Hindlimb muscle (tissue), 1 donor: ENCODE measurements at places on chromosomes 5 and 9. TPM values are rescaled to one million over a fixed set of nuclear protein-coding genes. Genes with fewer than 3 reads are reported as not detected.

- DNase-seq = no peak
Measured at GRCh38 chr5:29037716-29038115, 1999.3 kb upstream of the CDH9 start.

DNA sequence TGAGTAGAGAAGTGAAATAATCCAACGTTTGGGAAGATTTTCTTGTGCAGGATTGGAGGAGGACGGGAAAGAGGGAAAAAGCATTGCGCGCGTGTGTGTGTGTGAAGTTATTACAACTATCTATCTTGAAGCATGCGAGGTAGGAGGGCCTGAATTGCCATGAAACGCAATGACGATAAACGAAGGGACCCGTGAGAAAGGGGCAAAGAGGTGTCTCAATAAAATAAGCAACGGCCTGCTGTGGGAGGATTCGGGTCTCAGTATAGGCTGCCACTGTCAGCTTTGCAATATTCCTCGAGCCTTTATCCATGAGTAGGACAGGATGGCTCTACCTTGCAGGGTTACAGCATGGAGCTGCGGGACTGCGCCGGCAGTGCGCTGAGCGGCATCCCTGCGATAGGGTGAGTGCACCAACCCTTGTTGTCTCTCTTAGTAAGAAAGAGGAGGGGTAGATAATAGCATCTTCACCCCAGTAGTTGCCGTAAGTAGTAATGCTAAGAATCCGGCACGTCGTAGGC is 631 bp upstream of the RCL1 start:
- DNase-seq = no peak

- DNase-seq = no peak
Measured at GRCh38 chr9:88873635-88874034, 117.6 kb upstream of the S1PR3 start.

GRCh38 chr5:35833224-35833623 is 23.5 kb upstream of the IL7R start:
- DNase-seq = no peak

DNA sequence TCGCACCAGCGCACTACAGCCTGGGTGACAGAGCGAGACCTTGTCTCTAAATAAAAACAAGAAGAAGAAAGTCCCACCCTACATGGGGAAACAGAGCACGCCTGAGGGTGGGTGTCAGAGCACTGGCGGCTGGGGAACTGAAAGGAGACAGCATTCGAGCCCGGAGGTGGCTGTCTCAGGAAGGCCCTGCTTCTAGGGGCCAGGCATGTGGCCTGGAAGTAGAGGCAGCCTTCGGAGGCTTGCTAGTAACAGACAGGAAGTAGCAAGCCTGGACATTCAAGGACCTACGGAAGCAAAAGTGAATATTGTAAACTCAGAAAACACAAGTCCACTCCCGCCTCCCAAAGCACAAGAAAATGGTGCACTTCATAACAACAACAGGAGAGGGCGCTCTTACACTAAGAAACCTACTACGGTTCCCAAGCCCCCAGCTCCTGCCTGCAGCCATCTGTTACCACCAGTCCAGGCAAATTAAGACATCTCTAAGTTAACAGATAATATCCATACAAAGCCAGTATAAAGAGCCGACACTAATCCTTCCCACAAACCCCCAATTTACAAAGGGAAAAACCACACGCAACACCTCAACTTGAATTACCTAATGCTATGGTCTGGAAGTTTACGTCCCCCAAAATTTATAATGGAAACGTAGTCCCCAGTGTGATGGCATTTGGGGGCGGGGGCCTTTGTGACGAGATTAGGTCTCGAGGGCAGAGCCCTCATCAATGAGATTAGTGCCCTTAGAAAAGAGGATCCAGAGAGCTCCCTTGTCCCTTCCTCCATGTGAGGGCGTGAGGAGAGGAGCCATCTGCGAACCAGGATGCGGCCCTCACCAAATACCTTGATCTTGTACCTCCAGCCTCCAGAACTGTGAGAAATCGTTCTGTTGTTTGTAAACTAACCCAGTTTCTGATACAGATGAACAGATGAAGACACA is 7.7 kb downstream of the RASGEF1C start:
- DNase-seq = no peak

- DNase-seq = no peak
Measured at GRCh38 chr9:130039528-130040147, 3.4 kb downstream of the FNBP1 start.

DNA sequence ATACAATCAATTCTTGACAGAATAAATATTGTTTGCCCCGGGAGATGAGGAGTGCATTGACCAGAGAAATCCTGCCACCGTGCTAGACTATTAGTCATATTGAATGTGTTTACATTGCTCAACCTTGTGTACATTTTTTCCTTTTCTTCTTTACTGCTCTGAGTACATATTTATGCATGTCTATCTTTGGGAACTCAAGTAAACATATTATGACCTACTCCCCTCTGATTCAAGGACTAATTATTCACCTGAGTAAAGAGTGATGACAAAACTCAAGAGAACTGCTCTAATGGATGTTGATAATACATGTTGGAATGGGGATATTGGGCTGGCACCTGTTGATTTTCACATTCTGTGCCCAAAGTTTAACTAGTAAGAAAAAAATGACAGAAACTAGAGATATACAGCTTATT is 3.9 kb upstream of the SPINK1 start:
- no peak for DNase-seq

DNA sequence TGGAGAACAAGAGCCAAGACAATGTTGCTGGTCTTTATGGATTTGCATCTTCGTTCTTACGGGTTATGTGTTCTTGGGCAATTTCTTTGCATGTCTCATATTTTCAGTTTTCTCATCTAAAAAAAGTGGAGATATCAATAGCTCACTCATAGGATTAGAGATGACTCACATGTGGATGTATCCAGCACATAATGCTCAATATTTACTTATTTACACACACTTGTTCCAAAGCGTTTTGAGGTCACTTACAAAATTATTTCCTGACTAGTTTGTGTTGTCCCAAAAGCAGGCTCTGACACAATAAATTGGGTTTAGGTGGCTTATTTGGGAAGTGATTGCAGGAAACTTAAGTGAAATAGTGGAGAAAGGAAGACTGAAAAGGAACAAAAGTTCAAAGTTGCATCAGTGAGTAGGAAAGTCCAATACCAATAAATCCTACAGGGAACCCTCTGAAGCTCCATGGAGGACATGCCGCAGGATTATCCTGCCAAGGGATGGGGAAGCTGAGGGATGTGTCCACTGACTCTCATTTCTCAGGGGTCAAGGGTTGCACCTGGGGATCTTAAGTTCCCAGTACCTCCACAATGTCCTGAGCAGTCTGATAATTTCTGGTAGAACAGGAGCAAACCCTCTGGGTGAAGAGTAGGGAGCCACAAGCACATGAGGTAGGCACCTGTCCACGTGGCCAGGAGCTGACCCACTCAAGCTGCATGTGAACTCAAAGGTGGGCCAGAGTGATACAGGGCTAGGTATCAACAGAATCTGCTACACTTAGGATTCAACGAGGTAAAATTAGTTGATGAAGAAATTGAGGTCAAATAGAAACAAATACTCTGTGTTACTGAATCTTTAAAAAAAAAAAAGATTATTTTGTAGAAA is 37.4 kb upstream of the SLC44A1 start:
- no peak for DNase-seq

DNA sequence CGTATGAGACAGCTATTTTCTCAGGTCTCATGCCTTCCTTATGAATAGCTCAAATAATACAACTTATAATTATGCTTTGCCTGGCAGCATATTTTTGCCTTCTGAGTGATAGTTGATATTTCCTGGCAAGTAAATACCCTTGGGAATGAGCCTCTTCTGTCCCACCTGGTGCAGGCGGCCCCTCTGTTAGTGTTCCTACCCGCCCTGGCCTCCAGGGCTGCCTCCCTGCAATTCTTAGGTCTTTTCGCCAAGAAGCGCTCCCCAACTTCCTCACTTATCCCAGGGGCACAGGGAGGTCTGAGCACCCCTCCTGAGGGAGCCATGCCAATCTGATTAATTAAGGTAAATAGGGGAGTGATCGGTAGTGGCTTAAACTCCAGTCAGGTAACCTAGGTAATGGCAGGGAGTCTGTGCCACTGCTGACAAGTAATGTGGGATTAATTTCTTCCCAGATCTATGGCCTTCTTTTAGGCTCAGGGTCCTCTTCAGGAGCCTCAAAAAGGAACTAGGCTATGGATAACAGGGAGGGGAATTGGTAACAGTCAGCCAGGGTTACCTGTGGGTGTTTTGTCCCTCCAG is 81.5 kb downstream of the GALNT10 start:
- no peak for DNase-seq

GRCh38 chr5:126523818-126524510 is 71.1 kb downstream of the ALDH7A1 start:
- DNase-seq = no peak

- DNase-seq = no peak
Measured at GRCh38 chr9:114273461-114273881, 49.4 kb upstream of the ORM1 start.

GRCh38 chr9:115212125-115212605 is 94.2 kb upstream of the TNC start:
- DNase-seq = no peak

DNA sequence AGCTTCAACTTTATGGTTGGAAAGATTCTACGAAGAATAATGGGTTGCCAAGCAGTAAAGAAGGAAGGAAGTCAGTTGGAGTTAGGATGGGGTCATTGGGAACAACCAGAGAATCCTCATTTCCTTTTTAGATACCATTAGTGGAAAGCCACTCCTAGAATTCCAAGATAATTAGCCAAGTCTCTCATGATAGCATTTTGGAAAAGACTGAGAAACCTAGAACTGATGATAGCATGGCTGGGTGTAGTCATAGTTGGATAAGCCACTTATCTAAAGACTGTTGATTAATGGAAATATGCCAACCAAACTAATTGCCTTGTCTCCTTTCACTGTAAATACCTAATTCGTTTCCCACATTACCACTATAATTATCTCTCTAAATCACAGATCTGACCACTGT is 377.0 kb downstream of the GLIS3 start:
- no peak for DNase-seq

DNA sequence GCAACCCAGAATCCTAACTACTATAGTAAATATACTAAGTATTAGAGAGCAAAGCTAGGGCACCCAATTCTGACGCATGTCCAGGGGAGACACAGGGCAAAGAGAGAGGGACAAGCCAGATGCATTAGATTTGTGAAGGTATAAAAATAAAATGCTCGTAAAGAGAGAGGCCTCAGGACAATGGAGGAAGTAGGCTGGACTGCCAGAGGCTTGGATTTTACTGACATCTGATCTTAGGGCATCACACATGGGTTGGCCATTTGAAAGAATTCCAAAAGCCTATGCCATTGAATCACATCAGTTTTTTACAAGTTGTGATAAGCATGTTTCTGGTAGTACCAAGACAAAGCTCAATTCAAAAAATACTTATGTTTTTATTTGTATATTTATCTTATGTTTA is 149.3 kb upstream of the MSX2 start:
- no peak for DNase-seq

GRCh38 chr5:56092115-56092514 is 97.4 kb upstream of the IL6ST start:
- DNase-seq = no peak

- no peak for DNase-seq
Measured at GRCh38 chr9:110602281-110602680, 22.7 kb upstream of the SVEP1 start.

DNA sequence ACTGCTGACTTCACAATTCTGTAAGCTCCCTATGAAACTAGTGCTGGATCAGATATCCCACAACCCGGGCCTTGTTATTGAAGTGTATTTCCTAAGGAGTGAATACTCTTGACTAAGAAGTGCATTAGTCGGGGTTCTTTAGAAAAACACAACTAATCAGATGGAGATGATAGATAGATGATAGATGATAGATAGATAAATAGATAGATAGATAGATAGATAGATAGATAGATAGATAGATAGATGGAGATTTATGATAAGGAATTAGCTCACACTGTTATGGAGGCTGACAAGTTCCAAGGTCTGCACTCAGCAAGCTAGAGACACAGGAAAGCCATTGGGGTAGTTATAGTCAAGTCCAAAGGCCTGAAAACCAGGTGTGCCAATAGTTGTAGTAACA is 214.6 kb upstream of the COX7C start:
- no peak for DNase-seq

GRCh38 chr5:132294728-132295504 is 722 bp downstream of the SLC22A4 start:
- DNase-seq = no peak

DNA sequence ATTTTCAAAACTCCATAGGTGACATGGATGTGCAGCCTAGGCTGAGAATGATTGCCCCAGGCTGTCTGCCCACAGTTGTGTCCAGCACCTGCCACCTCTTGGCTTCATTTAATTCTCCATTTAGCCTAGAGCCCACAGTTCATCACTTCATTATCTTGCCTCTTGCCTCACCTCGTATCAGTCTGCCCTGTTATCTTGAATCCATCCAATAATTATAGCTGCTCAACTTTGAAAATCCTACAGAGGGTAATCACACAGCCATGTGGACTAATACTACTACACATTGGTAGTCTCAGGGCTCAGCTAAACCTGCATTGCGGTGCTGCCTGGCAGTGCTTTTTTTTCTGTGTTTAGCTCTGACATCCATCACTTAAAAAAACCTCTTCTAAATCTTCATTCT is 7.4 kb downstream of the UGCG start:
- no peak for DNase-seq

DNA sequence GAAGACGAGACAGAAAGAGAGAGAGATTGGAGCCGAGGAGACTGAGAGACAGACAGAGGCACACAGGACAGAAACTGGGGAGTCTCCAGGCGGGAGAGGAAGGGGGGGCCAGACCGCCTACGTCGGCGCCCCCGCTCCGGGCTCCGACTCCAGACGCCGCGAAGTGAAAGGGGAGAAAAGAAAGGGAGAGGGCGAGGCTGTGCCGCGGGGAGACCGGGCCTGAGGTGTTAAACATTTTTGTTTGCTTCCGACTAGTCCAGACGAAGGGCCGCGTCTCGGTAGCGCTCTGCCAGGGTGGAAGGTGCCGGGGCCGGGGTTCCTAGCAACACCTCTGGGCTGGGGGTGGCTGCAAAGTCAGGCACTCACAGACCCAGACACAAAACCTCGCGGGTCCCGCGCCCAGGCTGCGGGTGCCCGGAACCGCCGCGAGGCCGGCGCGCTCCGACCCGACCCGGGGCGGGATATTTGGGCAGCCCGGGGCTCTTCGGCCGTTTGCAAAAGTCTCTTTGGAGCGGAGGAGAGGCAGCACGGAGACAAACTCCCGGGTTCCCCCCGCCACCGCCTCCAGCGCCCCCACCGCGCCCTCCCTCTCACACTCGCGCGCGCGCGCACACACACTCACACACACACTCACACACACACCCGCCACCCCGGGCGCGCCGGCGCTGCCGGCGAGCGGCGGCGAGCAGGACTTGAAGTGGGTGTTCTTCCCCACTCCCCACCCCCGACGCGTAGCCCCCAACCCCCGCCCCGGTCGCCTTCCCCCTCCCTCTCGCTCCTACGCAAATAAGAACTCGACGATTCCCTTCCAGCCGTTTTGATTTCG is 626 bp upstream of the FST start:
- DNase-seq = peak; percentile 85

- DNase-seq = peak; percentile 70
Measured at GRCh38 chr9:95506428-95506677, 10.4 kb downstream of the PTCH1 start.

AK3 gene
- polyA plus RNA-seq = 43.6 TPM

PGM5 gene
- 61.6 TPM for polyA plus RNA-seq

FAT2 gene
- 0.66 TPM for polyA plus RNA-seq

USP20 gene
- 17.5 TPM for polyA plus RNA-seq

SPARC gene
- 3,722 TPM for polyA plus RNA-seq

PCDHGB4 gene
- 2.6 TPM for polyA plus RNA-seq

FAM78A gene
- 44.5 TPM for polyA plus RNA-seq

CDC25C gene
- polyA plus RNA-seq = 2.4 TPM

IL3 gene
- polyA plus RNA-seq = not detected

FSTL4 gene
- 5.2 TPM for polyA plus RNA-seq

PCDHB14 gene
- polyA plus RNA-seq = 7.5 TPM

SEMA6A gene
- polyA plus RNA-seq = 64.4 TPM

C5orf52 gene
- polyA plus RNA-seq = not detected
